NCI-H748 treated with DMSO at 0.1 percent for 48 hours (cell line): ENCODE measurements at places on chromosomes 12 and 14.

DNA sequence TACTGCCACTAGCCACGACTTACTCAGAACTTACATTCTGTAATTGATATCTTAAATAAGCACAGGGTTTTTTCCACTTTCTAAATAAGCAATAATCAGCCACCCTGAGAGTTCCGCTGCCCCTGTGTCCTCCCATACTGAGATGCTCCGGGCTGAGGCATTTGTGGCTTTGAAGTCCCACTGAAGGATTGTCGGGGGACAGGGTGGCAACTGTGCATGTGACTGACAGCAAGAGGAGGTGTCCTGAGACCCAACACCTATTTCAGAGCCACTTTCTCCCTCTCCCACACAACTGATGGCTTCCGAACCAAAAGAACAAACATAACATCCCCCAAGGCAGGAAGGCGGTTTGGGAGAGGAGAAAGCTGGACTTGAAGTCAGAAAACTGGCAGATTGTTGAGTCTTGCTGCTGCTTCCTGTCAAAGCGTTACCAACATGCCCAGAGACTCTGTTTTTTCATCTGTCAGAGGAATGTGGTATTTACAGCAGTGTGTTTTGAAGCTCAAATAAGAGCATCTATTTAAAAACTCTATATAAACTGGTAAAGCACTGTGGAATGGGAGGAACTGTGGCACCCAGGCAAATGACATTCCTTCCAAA lies 157.9 kb upstream of the FKBP4 start:
- DNase-seq: no peak

GRCh38 chr14:94936401-94936892 lies 166.5 kb upstream of the GSC start:
- peak; percentile 50 for DNase-seq

GRCh38 chr12:12715459-12716150 lies 1.6 kb upstream of the CDKN1B start:
- no peak for DNase-seq

- no peak for DNase-seq
Observed at GRCh38 chr12:123529686-123530085, 3.8 kb downstream of the RILPL1 start.

DNA sequence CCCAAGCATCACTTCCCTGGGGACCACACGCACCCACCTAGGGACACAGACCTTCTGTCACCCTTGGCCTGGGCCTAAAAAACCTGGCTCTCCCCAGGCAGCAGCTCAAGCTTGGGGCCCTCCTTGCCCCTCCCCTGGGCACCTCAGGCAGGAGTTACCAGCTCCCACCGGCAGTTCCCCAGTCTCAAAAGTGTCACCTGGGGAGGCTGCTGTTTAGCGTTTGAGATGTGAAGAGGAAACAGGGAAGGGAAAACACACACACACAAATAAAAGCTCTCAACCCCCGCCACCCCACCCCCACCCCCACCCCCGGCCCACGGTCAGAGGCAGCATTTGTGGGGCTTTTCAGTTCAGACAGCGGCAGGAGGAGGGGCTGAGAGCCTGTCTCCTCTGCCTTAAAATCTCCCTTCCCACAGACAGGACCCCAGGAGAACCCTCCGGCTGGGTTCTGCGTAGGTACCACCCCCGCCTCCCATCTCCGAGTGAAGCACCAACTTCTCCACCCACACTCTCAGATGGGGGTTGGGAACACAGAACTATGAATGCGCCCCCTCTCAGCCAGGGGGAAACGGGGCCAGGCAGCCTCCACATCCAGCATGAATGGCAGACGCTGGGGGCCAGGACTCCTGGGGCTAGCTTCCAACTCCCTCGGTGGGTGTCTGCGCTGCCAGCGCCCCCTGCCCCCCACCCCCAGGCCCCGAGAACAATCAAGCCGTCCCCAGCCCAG lies 3.0 kb downstream of the NCOR2 start:
- no peak for DNase-seq

GRCh38 chr12:19841451-19841850 lies 402.2 kb downstream of the AEBP2 start:
- DNase-seq: no peak

- no peak for DNase-seq
Observed at GRCh38 chr12:68958322-68958721, 25.4 kb upstream of the CPM start.

DNA sequence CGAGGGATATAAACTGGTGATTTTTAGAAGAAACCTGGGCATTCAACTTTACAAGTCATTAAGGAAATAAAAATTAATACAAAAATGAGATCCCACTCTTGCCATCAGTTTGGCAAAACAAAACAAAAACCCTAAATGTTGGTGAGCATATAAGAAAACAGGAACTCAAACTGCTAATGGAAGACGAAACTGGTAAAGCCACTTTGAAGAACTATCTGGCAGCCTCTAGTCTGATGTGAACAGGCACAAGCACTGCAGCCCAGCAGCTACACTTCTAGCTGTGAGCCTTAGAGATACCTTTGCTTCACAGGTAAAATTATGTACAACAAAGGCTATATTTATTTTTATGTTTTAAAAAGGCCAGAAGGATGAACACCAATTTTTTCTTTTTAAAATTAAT lies 459.6 kb downstream of the ZFP36L1 start:
- DNase-seq: no peak

GRCh38 chr12:1800401-1801302 lies 19.7 kb upstream of the LRTM2 start:
- peak; percentile 4 for DNase-seq

DNA sequence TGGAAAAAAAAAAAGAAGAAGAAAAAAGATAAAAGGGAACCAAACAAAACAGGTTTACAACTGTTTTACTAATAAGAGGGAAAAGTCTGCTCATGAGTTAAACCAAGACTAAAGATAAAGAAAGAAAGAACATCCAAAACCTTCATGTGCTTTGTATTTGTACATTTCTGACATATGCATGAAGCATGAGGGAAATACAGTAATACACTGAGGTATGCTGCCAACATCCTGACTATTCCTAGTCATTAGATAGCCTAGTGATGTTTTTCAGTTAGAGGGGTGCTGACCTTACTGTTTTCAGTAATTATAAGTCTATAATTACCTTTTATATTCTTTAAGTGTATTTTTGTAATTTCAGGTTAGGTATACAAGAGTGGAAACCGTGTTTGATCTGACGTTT lies 793.3 kb downstream of the DIO2 start:
- DNase-seq: no peak

GRCh38 chr14:102424520-102424919 lies 61.8 kb downstream of the TECPR2 start:
- DNase-seq: no peak

DNA sequence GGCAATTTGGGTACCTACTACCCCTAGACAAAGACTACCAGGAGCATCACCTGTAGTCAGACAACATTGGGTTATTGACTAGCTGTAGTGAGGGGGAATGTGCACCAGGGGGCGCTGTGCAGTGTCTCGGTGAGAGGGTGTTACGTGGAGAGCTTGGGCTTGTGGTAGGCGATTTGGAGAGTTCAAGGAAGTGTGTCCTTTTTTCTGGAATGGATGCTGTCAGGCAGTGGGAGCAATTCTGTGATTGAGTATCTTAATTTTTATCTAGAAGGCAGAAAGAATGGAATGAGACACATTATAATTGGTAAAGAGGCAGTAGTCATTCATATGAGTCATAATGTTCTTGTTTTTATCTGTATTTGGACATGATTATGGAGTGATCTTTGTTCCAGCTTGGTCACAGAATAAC lies 187.7 kb downstream of the GALC start:
- DNase-seq: peak; percentile 10

DNA sequence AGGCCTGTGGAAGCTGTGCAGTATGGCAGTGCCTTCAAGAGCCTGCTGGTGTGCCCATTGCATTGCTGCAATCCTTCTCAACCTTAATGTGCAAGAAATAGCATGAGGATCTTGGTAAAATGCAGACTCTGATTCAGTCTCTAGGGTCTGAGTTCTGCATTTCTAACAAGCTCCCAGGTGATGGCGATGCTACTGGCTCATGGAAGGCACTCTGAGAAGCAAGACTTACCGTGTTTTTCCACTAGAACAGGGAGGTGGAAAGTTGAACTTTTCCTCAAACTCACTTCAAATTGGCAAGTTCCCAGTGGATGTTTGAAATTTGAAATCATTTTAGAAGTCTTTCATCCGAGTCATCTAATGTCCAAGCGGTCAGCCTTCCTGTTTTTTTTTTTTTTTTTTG lies 55.5 kb downstream of the MYRFL start:
- no peak for DNase-seq

GRCh38 chr12:43015090-43015737 lies 425.7 kb upstream of the PRICKLE1 start:
- no peak for DNase-seq

- DNase-seq: no peak
Observed at GRCh38 chr12:12387501-12387900, 30.6 kb downstream of the BORCS5 start.

DNA sequence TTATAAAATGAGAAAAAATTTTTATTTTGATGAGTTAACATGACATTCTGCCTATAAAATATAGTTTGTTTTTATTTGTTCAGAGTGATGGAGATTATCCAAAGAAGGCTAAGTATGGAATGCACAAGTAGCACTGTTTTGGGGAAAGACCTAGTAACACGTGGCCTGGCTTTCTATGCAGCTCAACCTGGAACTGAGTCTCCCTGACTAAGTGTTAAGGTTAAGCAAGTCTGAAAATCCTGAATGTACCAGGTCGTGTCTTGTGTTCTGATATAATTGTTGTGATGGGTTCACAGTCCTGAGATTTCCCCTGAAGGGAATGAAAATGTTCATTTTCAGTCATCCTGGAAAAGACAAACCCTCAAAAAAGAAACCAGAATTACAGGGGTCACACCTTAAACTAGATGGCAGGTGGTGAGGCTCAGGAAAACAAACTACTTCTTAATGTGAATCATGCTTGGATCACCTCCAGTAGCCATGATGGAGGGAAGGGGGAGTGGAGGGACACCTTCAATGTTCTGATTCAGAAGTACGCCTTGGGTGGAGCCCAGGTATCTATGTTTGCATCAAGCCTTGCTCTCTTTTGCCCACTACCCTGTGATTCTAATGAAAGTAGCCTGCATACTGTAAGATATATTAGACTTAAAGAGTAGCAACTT lies 236.8 kb downstream of the ALX1 start:
- no peak for DNase-seq

GRCh38 chr12:31887109-31887811 lies 72.0 kb upstream of the RESF1 start:
- no peak for DNase-seq

DNA sequence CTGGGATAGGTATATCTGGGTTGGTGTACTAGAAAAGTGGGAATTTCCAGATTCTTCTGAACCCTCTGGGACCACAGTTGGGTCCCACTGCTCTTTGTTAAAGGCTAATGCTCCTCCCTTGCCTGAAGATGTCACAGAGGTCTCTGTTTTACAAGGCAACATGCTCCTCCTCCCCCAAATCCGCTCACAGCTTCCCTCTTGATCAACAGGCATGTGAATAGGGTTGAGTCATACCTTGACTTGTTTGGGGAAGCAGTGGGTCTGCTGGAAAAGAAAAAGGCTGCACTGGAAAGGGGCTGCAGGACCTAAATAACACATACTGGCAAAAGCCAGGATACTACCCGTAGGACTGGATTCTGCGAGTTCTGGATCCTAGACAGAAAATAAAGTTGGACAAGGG lies 165.4 kb upstream of the TMEM260 start:
- no peak for DNase-seq

DNA sequence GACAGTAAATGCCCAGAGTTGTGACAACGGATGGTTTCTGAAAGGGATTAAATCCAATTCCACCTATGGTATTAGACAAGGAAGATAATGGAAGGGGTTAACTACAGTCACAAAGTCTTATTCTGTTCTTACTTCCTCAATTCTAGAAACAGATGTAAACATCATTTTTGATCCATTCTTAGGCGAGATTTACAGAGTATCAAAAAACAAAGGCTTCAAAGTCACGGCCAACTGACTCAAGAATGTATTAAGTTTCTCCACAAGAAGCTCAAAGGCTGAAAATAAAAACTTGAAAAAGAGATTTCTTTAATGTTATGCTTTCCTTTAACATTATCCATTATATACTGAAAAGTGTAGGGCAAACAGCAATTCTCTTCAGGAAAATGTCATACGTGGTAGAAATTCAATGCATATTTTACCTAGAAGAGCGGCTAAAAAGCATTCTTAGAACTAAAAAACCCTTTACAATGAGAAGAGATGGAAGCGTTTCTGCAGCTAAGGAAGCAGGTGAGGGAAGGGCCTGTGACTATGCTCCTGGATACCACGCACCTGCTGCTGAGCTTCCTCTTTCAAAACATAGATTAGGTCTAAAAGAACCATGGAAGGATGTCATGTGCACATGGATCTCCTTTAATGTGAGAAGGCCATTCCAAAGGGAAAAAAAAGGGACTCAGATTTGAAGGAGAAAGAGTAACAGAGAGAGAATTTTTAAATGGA lies 185.8 kb downstream of the STXBP6 start:
- DNase-seq: no peak

DNA sequence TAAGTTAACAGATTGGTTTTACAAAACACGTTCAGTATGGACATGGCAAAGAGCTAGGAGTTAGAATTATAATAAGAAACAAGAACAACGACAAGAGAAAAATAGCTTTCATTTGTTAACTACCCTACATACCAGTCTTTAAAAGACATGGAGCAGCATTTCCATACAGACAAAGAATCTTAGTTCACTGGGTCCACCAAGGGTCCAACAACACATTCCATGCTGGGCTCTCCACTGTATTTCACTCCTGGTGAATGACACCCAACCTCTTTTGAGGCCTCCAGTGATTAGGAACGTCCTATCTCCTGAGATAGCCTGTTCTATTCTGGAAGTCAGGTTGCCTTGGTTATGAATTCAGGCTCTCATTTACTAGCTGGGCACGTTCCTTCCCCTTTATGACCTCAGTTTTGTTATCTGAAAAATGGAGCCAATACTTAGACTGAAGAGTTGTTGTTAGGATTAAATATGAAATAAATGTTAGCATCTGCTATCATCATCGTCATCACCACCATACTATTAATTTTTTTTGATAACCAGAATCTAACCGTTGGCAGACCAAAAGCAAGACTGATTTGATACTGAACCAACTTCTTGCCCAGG lies 37.7 kb downstream of the C12orf75 start:
- DNase-seq: no peak

- DNase-seq: no peak
Observed at GRCh38 chr14:76136476-76137110, 15.1 kb upstream of the GPATCH2L start.

GRCh38 chr14:90850487-90850886 lies 34.3 kb upstream of the TTC7B start:
- no peak for DNase-seq

DNA sequence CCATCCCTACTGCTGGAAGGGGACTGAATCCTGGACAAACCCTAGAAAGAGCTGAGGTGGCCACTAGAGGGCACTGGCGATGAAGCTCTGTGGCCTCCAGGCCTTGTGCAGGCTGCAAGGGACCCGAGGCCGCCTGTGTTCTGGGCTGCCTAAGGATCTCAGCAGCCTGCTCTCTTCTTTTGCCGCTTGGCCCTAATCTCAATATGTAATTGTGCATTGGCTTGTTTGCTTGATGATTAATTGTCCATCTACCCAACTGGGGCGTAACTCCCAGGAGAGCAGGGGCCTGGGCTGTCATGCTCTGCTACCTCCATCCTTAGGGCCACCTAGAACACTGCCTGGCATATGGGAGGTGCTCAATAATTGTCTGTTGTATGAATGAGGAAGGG lies 73.8 kb downstream of the SYNE3 start:
- peak; percentile 67 for DNase-seq
